ENCODE measurements at places on chromosomes 7 and 10. TPM values are rescaled to one million over a fixed set of nuclear protein-coding genes. Genes with fewer than 3 reads are reported as not detected.
A peak's percentile ranks its signal among the peaks of the same experiment; 100 is the strongest.

GRCh38 chr7:20513341-20513740 lies 102.1 kb upstream of the ABCB5 start:
- H3K27me3 ChIP-seq, result no peaks in the 10 kb centered on the region
- no peak overlapping the region for H3K4me3 ChIP-seq
- no peaks in the 10 kb centered on the region for H3K36me3 ChIP-seq
- no peak for DNase-seq

DNA sequence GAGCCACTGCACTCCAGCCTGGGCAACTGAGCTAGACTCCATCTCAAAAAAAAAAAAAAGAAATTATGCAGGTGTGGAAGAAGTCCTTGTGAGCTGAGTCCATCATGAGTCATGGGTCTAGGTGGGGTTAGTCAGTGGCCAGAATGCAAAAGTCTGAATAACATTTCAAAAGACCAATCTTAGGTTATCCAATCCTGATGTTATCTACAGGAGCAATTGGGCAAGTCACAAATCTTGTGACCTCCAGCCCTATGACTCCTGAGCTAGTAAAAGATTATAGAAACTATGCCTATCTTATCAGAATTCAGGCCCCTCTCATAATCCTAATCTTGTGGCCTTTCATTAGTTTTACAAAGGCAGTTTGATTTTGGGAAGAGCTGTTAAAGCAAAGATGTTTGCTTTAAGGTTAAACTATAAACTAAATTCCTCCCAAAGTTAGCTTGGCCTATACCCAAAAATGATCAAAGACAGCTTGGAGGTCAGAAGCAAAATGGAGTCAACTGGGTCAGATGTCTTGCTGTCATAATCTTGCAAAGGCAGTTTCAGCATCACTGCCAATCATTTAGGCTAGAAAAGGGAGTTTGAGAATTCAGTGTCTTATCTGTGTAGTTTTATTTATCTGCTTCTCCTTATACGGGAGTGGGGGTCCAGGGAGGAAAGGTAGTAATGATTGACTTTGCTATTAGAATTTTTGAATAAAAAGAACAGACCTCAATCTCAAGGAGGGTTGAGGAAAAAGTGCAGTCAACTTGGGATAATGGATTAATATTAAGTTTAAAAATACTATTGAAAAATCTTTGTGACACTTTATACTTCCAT lies 71.2 kb upstream of the TRIM24 start:
- no peak overlapping the region for H3K27ac ChIP-seq
- no peaks in the 10 kb centered on the region for H3K36me3 ChIP-seq
- H3K27me3 ChIP-seq, result no peaks in the 10 kb centered on the region
- no peaks in the 10 kb centered on the region for H3K4me1 ChIP-seq
- H3K4me3 ChIP-seq, result no peak overlapping the region

- no peak overlapping the region for H3K27ac ChIP-seq
- peaks cover 2% of the 10 kb centered on the region for H3K27me3 ChIP-seq
- H3K4me1 ChIP-seq, result peaks cover 4% of the 10 kb centered on the region
- no peaks in the 10 kb centered on the region for H3K36me3 ChIP-seq
- no peak overlapping the region for H3K4me3 ChIP-seq
Observed at GRCh38 chr7:3453398-3453797, 152.3 kb downstream of the SDK1 start.

- no peaks in the 10 kb centered on the region for H3K27me3 ChIP-seq
- H3K36me3 ChIP-seq, result peaks cover 6% of the 10 kb centered on the region
- DNase-seq, result peak; percentile 38
- H3K4me3 ChIP-seq, result peak overlapping the region; percentile 79
- H3K4me1 ChIP-seq, result peaks cover 45% of the 10 kb centered on the region
Observed at GRCh38 chr7:151008143-151008510, 16.2 kb downstream of the ATG9B start.

DNA sequence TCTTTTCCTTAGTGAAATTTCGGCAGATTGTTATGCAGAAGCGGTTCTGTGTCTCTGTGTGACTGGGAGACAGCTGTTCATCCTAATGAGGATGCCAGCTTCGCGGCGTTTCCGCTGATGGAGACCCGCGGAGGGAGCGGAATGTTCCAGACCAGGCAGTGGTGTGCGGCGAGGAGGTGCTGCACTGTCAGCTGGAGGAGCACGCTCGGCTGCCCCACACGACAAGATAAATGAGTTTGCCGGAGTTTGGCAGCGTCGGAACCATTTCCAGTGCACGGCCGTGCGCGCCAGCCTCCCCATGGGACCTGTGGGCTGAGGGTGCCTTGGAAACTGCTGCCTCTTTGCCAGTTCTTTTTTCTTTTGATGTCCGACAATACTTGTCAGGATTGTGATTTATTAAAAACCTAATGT lies 64.6 kb downstream of the WDR37 start:
- no peaks in the 10 kb centered on the region for H3K27me3 ChIP-seq
- no peak overlapping the region for H3K4me3 ChIP-seq
- no peak overlapping the region for H3K27ac ChIP-seq
- H3K4me1 ChIP-seq, result peaks cover 16% of the 10 kb centered on the region
- peaks cover 78% of the 10 kb centered on the region for H3K36me3 ChIP-seq
- no peak for DNase-seq

PLAC9 gene
- not detected for total RNA-seq

GRCh38 chr7:112566442-112567324 lies 85.9 kb downstream of the LSMEM1 start:
- H3K4me1 ChIP-seq, result no peaks in the 10 kb centered on the region
- no peak overlapping the region for H3K27ac ChIP-seq
- DNase-seq, result no peak
- no peaks in the 10 kb centered on the region for H3K36me3 ChIP-seq

C10orf67 gene
- total RNA-seq, result not detected

DNA sequence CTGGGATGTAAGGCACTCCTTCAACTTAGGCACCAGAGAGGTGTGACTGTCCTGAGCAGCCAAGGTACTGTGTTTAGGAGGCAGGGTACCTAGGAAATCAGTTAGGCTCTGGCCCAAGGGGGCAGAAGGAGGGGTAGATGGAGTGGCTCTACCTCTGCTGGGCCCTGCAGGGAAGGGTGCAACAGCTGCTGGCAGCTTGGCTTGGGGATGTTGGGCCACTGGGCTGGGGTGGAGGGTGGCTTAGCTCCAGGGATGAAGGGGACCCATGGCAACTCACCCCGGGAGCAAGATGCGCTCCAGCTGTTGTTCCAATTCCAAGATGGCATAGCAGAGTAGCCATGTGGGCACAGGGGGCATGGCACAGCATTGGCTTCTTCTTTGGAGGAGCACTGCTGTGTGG lies 42.1 kb downstream of the NEURL1 start:
- H3K27ac ChIP-seq, result no peak overlapping the region
- DNase-seq, result no peak
- H3K4me3 ChIP-seq, result no peak overlapping the region
- peaks cover 20% of the 10 kb centered on the region for H3K27me3 ChIP-seq

UCMA gene
- total RNA-seq, result not detected

GRCh38 chr10:129792864-129793263 lies 171.2 kb downstream of the EBF3 start:
- H3K27me3 ChIP-seq, result no peaks in the 10 kb centered on the region
- DNase-seq, result no peak
- no peaks in the 10 kb centered on the region for H3K36me3 ChIP-seq
- H3K4me1 ChIP-seq, result no peaks in the 10 kb centered on the region
- no peak overlapping the region for H3K27ac ChIP-seq
- no peak overlapping the region for H3K4me3 ChIP-seq

GSTO2 gene
- total RNA-seq, result 1.4 TPM

DNA sequence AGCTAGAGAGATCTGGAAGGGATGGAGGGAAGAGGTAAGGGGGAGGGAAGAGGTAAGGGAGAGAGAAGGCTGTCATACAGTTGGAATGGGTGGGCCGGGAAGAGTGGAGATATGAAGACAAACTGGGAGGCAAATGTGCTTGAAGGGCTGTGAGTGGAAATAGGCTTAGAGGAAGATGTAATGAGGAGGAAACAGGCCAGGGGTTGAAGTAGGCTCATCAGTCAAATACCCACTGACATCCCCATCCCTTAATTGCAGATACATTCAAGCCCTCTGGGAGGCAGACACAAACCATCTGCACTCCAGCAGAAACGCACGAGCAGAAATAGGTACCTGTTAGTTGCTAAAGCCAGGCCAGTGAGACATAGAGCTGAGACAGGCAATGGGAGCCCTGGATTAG lies 2.1 kb downstream of the SYNPO2L start:
- no peak overlapping the region for H3K4me3 ChIP-seq
- H3K4me1 ChIP-seq, result peaks cover 6% of the 10 kb centered on the region

GRCh38 chr10:11515596-11516430 lies 95.6 kb downstream of the USP6NL start:
- H3K27ac ChIP-seq, result no peak overlapping the region
- no peak for DNase-seq
- H3K36me3 ChIP-seq, result no peaks in the 10 kb centered on the region
- H3K27me3 ChIP-seq, result peaks cover 55% of the 10 kb centered on the region
- peaks cover 11% of the 10 kb centered on the region for H3K4me1 ChIP-seq

- H3K27ac ChIP-seq, result no peak overlapping the region
- H3K4me1 ChIP-seq, result no peaks in the 10 kb centered on the region
- no peak for DNase-seq
- H3K27me3 ChIP-seq, result peaks cover 18% of the 10 kb centered on the region
- H3K4me3 ChIP-seq, result no peak overlapping the region
- no peaks in the 10 kb centered on the region for H3K36me3 ChIP-seq
Observed at GRCh38 chr10:58467931-58468635, 44.6 kb upstream of the BICC1 start.

DNA sequence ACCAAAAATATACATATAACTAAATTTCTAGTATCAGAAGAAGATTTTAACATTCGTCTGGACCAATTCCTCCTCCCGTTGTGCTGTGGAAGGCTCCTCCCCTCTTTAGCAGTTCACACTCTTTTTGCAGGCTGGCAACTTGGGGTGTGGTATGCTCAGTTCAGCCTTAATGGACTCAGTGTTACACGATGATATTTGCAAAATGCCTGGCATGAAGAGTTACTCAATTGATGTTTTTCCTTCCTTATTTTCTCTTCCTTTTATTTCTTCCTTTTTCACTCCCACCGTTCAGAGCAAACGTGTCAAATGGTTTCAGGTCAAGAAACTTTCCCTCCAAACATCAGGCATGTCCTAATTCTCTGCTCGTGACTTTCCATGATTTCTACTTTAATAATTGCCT lies 248.3 kb downstream of the PHF14 start:
- no peak for DNase-seq
- no peak overlapping the region for H3K4me3 ChIP-seq
- H3K36me3 ChIP-seq, result no peaks in the 10 kb centered on the region

Measured in activated T-helper 2 cell treated with anti-CD3 and anti-CD28 coated beads, Interferon-gamma antibody, Interleukin-2, Interleukin-4, amounts not matched to agents 10 μg/mL and 5 μg/mL and 100 μg/mL, durations not matched to agents 14 hours and 24 hours and 36 hours (primary cell).